ENCODE measurements at places on chromosomes 3 and 15. TPM values are rescaled to one million over a fixed set of nuclear protein-coding genes. Genes with fewer than 3 reads are reported as not detected.

The OR5K2 gene
- not detected for total RNA-seq

The MST1R gene
- 5.4 TPM for total RNA-seq

The PSMD6 gene
- total RNA-seq: 85.1 TPM

The NLGN1 gene
- not detected for total RNA-seq

The ATP13A5 gene
- not detected for total RNA-seq

All from A549 treated with GW870086 at 1 μM for 4 hours (cell line).